Stimulated activated CD8-positive, alpha-beta memory T cell treated with anti-CD3 and anti-CD28 coated beads, Interleukin-7, amount 100 ng/mL, for 1 hour (primary cell): ENCODE measurements at places on chromosomes 4 and X.

DNA sequence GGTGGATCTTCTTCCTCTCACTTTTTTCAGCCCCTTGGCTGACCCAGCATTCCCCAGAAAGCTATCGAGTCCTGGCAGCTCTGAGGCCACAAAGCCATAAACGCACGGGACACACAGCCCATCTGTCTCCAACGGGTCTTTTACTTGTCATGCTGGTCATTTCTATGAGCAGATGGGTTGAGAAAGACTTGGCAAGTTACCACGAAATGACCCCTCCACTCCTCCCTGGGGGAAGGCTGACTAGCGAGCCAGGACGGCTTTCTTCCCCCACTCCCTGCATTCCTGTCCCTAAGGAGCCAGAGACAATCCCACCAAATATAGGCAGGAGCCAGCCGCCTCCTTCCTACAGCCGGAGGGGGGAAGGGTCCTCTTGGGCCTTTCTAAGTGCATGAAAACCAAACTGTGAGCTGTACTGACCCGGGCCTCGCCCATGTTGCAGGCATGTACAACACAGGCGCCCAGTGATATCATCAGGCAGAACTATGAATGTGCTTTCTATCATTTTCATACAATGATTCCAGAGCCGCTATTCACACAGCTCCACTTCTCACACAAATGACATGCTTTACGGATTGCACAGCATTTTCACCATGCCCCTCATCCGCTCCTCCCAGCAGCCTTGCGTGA is 28.6 kb downstream of the AFAP1 start:
- no peak for DNase-seq

DNA sequence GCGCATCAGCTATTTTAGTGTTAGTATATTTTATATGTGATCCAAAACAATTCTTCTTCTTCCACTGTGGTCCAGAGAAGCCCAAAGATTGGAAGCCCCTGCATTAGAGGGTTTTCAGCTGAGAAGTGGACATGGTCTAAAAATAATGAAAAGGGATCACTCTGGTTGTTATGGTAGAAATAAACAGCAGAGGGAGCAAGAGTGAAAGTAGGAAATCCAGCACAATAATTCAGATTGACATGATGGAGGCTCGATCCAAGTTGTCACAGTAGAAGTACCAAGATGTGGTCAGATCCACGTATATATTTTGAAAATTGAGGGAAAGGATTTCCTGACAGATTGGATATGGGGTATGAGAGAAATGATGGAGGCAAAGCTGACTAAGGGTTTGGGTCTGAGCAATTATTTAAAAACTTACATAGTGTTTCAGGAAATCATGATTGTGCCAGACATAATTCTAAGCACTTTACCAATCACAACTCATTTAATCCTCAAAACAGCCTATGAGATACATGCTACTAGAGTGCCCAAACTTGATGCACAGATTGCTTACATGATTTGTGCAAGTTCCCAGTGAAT is 17.0 kb upstream of the TMEM144 start:
- no peak for DNase-seq

DNA sequence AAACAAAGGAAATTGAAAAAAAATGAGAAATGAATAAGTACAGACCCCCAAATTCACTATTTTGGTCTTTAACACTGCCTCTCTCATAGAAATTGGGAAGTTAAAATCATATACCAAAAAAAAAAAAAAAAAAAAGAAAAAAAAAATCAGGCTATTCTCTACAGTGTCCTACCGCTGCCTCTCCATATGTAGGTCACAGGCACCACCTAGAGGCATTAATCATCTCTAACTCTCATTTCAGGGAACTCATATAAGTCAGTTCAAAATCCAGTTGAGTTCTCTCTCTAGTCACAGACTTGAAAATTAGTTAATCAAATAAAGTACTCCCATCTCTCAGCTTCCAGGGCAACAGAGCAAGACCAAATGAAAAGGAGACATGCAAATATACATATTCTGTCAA is 47.9 kb downstream of the COX18 start:
- no peak for DNase-seq

DNA sequence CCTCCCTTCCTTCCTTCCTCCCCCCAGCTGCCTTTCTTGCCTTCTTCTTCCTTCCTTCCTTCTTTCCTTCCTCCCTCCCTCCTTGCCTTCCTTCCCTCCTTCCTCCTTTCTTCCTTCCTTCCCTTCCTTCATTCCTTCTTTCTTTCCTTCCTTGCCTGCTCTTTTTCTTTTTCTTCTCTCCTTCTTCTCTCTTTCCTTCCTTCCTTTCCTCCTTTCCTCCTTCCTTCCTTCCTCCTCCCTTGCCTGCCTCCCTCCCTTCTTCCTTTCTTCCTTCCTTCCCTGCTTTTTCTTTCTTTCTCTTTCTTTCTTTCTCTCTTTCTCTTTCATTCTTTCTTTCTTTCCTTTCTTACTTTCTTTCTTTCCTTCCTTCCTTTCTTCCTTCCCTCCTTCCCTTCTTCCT is 49.1 kb downstream of the STK32B start:
- DNase-seq, result no peak

GRCh38 chr4:118175506-118175905 is 141.2 kb downstream of the NDST3 start:
- DNase-seq, result no peak

GRCh38 chr4:77593993-77594392 is 11.6 kb upstream of the CXCL13 start:
- no peak for DNase-seq

- DNase-seq, result no peak
These were observed at the start of gene SNCA for GRCh38 chr4:89836897-89837384. Gene SNCA, minus strand, starts transcription at chr4:89837161. Its CDS starts 1,494 bp downstream, at chr4:89835667.

DNA sequence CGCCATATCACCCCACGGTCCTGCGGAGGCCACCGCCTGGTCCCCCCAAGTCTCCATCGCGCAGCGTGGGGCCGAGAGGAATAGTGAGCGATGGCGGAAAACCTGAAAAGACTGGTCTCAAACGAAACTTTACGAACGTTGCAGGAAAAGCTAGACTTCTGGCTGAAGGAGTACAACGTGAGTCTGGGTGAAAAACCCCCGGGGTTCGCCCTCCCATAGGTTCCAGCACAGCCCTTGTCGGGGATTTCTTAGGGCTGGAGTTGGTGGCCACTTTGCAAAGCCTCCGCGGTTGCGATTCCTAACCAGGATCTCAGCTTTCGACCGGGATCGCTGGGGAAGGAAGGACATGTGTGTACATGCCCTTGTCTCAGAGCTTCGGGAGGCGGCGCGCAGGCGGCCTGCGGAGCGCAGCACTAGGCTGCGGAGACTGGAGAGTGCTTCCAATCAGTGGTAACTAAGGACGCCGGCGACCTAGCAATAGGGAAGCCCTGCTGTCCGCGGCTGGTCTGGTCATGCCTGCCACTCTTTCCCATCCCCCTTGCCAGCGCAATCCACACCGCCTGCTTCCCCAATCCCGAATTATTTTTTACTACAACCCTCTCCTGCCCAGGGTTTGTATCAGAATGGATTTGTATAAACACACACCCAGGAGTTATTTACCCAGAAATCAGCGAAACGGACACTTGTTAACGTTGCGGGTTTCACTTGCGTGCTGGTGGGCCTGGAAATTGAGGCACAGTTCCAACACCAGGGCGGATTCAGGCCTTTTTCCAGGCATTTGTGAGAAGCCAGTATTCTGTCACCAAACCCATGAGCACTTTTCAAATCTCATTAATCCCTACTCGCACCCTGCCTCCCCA is 741 bp downstream of the SPATA18 start:
- no peak for DNase-seq

DNA sequence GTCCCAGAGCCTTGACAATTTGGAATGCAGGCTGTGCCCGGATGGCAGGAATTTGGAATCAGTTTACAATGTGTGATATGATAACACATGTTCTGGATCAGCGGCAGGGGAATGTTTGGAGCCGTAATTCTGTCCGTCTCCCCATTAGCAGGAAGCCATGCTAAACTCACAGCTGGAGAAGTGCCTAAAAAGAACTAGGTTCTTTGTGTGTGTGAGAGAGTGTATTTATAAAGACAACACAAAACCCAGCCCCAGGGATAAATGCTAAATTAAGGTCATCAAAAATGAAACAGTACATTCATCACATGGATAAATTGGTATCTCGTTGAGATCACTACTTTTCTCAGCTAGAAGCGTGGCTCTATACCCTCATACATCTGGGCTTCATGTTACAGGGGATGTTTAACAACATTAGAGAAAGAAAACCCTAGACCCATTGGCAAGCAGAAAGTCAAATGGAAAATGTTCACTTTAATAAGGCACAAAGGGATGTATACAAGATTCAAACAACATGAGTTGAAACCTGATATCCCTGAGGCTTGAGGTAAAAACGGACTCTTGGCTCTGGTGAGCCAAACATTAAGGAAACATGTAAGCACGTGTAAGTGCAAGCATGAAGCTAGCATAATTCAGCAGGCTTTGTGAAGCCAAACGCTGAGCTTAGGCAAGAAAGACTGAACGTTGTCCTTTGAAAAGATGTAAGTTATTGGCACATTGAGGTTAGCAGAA is 18.0 kb upstream of the TMEM131L start:
- DNase-seq, result no peak

- no peak for DNase-seq
These were observed 17.2 kb upstream of the ADGRL3 start for GRCh38 chr4:61182915-61183314.

DNA sequence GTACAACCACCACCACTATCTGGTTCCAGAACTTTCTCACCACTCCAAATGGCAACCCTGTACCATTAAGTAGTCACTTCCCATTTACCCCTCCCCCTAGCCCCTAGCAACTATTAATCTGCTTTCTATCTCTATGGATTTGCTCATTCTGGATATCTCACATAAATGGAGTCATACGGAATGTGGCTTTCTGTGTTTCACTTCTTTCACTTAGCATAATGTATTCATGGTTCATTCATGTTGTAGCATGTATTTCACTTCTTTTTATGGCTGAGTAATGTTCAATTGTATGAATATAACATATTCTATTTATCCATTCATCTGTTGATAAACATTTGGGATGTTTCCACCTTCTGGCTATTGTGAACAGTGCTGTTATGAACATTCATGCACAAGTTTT is 104.7 kb downstream of the AMMECR1 start:
- DNase-seq, result no peak

- no peak for DNase-seq
These were observed 52.0 kb downstream of the INTS6L start for GRCh38 chrX:135572436-135572835.

GRCh38 chr4:68700152-68700551 is 29.7 kb upstream of the UGT2B15 start:
- no peak for DNase-seq

DNA sequence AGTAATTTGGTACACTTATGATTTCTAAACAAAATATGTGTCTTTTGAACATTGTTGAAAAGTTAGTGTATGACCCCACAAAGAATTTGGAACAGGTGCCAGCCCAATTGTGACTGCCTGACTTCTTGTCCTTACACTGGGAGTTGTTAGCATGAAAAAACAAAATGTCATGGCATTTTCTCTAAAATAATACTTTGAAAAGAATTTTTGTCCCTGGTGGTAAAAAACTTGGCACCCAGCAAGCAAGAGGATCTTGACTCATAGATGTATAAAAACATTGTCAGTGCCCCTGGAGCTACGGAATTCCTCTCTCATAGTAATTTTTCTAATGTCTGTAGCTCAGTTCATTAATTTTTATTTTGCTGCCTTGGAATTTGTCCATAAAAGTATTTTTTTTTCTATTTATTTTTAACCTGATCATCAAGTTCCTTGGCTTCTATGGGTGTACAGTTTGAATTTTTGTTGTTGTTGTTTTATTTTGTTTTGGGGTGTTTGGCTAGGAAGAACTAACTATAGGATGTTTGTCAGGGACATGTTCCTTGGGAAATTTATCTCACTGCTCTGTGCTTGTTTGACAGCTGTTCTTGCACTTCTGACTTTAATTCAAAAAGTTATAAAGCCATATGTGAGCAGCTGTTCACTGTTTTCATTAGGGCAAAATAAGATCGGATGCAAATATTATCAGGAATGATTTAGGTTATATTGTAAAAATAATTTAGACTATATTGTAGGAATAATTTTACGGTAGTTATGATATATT is 95.4 kb upstream of the NUDT6 start:
- no peak for DNase-seq

DNA sequence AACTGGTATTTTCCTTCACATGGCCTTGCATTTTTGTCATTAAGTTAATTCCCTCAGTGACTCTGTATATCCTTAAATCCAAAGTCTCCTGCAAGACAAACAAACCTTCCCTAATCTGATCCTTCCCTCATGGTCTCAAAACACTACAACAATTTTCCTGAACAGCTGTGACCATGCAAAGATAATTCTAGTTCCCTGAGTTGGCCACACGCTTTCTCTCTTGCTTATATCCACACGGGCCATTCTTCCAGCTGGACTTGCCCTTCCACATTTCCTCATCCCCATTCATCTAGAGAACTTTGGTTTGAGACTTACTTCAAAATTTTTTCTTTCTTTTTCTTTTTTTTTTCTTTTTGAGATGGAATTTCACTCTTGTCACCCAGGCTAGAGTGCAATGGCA is 1590.7 kb downstream of the STIM2 start:
- no peak for DNase-seq

- no peak for DNase-seq
These were observed 333.8 kb upstream of the TENM3 start for GRCh38 chr4:181909368-181909767.

DNA sequence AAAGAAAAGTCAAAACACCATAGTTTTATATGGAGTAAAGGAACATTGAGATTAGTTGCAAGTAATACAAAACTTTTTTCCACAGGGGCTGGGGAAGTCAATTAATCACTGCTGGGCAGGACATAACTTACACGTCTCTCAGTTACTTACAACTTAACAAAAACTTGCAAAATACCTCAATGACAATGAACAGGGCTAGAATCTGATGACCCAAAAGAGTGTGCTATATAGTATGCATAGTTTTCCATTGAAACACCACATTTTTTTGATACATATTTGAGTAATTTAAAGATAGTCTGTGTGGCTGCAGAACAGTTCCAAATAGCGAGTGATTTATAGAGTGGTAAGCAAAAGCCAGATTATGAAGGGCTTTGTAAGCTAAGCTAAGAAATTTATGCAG is 172.3 kb upstream of the TRPC5 start:
- no peak for DNase-seq

DNA sequence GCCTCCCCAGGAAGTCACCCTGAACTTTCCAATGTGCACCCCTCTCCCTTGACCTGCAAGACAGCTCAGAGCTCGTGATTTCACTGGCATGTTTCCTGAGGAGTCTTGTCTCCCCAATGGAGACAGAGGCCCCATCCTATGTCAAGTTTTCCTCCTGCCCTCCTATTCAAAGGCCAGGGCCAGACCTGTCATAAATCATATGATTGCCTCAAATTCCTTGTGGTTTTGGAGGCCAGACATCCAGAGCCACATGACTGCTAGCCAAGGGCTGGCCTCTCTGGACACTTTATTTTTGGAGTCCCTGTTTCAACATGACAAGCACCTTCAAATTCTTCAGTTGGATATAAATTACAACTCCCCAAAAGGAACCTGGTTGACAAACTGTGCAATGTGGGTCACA is 76.0 kb upstream of the TFDP3 start:
- no peak for DNase-seq

DNA sequence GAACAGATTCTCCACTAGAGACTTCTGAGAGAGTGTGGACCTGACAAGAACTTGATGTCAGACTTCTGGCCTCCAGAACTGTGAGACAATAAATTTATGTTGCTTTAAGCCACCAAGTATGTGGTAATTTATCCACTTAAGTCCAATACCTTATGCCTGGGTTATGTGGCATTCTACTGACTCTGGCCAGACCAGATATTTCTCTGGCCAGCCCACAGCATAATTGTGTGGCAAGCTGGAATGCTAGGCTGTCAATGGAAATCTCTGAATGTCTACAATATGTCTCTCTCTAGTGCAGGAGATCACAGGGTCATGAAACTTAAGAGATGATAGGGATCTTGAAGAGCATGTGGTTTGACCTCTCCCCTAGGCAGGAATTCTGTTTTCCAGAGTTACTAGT is 251.0 kb downstream of the ZNF674 start:
- DNase-seq, result no peak
